ENCODE measurements at places on chromosomes 13 and 19.

DNA sequence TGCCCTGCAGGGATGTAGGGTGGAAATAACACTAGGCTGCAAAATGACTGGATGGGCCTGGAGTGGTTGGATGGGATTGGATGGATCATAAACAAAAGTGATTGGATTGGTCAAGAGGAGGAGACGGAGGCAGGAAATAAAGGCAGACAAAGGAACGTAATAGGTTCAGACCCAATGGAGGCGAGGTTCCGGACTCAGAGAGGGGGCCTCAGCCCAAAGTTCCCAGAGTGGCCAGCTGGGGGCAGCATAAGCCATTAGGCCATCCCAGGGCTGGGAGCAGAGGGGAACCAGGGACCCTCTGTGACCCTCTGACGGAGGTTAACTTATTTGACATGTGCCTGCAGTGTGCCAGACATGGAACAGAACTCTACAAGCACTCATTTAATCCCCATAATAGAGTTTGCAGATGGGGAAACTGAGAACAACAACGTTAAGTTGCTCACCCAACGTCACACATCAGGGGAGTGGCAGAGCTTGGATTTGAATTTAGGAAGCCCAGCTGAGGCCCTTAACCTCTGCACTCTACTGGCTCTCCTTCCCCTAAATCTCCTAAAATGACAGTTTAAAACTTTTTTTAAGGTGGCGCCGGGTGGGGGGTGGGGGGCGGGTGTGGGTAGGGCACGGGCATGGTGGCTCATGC, 15.3 kb upstream of the MAP1S start:
- no peaks in the 10 kb centered on the region for H3K36me3 ChIP-seq
- peaks cover 4% of the 10 kb centered on the region for H3K27me3 ChIP-seq
- DNase-seq: peak; percentile 79
- H3K4me1 ChIP-seq: peaks cover 2% of the 10 kb centered on the region

DNA sequence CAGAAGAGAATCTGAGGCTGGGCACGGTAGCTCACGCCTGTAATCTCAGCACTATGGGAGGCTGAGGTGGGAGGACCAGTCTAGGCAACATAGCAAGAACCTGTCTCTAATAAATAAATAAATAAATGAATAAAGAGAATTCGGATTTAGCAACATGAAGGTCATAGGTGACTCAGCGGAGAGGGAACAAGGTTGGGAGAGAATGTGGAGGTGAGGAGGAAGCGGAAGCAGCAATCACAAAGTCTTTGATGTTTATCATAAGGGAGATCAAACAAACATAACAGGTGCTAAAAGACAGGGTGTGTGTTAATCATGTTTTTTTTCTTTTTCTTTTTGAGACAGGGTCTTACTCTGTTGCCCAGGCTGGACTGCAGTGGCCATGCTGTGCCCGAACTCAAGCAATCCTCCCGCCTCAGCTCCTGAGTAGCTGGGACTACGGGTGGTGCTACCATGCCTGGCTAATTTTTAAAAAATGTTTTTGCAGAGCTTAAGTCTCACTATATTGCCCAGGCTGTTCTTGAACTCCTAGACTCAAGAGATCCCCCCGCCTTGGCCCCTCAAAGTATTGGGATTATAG, 16.3 kb downstream of the PBX4 start:
- H3K27me3 ChIP-seq: no peaks in the 10 kb centered on the region
- peaks cover 61% of the 10 kb centered on the region for H3K4me1 ChIP-seq
- H3K36me3 ChIP-seq: peaks cover 26% of the 10 kb centered on the region
- peak overlapping the region; percentile 55 for H3K4me3 ChIP-seq

DNA sequence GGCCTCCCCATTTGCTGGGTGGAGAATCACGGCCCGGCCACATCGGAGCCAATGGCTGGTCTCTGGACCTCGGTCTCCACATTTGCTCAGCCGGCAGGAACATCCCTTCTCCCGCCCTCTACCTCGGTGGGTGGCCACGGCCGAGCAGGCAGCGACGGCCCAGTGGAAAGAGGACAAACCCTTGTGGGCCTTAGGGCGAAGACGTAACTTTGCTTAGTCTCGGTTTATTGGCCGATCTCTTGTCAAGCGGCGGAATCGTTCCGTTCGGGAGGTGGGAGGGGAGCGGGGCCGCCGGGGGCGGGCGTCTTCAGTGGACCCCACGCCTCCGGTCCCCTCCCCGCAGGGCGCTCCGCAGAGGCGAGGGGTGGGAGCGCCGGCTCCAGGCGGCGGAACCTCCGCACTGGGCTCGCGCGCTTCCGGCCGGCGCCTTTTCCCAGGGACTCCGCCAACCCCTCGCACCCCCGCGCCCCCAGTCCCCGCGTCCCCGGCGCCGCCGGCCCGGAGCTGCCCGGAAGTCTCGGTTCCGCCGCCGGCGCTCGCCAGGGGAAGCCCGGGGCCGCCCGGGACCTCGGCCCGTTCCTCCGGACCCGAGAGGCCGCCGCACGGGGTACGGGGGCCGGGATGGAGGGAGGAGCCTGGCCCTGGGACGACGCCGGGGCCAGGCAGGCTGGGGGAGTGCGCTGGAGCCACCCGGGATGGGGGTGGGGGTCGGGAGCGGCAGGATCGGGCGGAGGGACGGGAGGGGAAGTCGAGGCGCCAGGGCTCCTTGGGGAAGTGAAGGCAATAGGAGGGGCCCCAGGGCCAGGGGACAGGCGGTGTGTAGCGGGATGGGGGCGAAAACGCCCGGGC, at the start of gene ZNF580:
TSS of gene ZNF580 (plus strand) at position 426 of the 849 bp plus-strand sequence. CDS start 1,507 bp downstream, outside the sequence.
- peak; percentile 80 for DNase-seq
- H3K36me3 ChIP-seq: peaks cover 19% of the 10 kb centered on the region
- H3K4me1 ChIP-seq: peaks cover 43% of the 10 kb centered on the region
- peak within 1 kb of the TSS; percentile 97 for H3K4me3 ChIP-seq
- no peaks in the 10 kb centered on the region for H3K27me3 ChIP-seq
- peak within 1 kb of the TSS; percentile 97 for H3K27ac ChIP-seq

DNA sequence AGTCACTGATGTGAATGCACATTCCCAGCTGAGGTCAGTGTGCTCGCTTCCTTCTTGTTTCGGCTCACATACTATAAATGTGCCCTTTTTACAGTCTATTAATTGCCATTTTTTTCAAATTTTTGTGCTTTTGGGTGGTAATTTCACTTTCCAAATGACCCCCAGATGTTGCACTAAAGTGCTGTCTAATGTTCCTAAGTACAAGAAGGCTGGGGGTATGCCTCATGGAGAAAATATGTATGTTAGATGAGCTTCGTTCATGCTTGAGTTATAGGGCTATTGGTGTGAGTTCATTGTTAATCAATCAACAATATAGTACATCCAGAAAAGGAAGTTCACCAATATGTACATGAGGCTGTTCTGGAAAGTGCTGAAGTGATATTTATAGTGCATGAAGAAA, 84.7 kb downstream of the KL start:
- peaks cover 1% of the 10 kb centered on the region for H3K36me3 ChIP-seq
- H3K4me1 ChIP-seq: no peaks in the 10 kb centered on the region
- H3K27ac ChIP-seq: no peak overlapping the region
- DNase-seq: no peak
- no peak overlapping the region for H3K4me3 ChIP-seq

- no peaks in the 10 kb centered on the region for H3K36me3 ChIP-seq
- DNase-seq: no peak
- peaks cover 4% of the 10 kb centered on the region for H3K4me1 ChIP-seq
- H3K27ac ChIP-seq: no peak overlapping the region
Measured at GRCh38 chr13:67052550-67053490, 177.3 kb downstream of the PCDH9 start.

DNA sequence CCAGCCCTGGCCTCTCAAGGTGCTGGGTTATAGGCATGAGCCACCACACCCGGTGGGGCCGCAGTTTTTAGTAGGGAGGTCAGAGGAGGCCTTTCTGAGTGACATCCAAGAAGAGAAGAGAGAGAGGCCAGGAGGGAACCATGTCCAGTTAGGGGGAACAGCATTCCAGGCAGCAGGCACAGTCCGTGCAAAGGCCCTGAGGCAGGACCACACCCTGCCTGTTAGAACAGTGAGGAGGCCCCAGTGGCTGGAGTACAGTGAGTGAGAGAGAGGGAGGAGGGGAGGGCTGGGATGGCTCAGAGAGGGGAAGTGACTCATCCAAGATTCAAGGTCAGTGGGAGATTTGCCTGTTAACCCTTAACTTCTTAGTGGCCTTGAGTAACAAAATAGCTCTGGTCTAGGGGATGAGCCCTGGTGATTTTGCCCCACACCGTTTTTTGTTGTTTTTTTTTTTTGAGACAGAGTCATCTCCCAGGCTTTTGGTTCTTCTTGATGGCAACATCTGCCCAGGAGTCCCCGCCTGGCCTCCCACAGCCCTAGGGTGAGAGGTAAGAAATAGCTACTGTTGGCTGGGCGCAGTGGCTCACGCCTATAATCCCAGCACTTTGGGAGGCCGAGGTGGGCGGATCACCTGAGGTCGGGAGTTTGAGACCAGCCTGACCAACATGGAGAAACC, 2.7 kb upstream of the PLIN3 start:
- H3K27me3 ChIP-seq: peaks cover 8% of the 10 kb centered on the region
- no peak overlapping the region for H3K27ac ChIP-seq
- DNase-seq: no peak
- H3K36me3 ChIP-seq: no peaks in the 10 kb centered on the region
- H3K4me3 ChIP-seq: no peak overlapping the region
